ENCODE measurements at places on chromosomes 1 and 21.

DNA sequence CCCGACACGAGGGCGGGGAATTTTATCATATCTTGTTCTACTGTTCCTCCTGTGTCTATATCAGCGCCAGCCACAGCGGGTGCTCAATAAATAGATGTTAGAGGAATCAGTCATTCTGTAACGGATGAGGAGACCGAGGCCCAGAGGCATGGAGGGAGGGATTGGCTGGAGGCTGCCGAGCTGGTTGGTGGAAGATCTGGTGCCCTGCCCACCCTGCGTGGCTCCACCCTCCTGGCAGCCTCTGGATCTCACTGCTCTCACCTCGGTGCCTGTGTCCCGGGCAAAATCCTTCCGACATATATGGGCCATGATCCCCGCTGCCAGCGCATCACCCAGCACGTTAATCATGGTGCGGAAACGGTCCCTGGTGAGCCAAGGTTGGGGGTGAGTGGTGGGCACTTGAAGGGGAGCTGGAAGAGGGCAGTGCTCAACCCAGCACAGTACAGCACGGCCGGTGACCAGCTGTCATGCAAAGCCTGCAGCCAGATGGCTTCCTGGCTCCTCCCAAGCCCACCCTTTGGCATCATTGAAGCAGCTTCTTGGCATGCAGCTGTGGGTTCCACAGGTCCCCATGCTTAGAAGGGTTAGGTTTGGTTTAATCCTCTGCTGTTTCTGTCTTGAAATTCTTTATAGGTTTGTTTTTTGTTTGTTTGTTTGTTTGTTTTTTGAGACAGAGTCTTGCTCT, 26.7 kb downstream of the PODN start:
- DNase-seq, result no peak

DNA sequence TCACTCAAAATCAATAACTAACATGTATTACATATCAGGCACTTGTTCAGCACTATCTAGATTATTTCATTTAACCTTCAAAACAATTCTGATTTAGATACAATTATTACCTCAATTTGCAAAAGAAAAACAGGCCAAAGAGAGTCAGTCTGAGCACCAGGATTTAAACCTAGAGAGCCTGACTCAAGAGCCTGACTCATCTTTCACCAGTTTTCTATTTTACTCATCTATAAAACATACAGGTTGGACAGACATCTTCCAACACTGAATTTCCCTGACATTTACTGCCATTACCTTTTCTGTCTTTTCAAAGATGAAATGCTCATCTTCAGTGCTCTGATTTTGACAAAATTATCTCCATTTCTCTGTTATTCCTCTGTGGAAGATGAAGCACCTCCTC, 116.5 kb downstream of the MRPL39 start:
- no peak for DNase-seq

GRCh38 chr1:158124034-158124433, 56.7 kb upstream of the CD1D start:
- DNase-seq, result no peak

DNA sequence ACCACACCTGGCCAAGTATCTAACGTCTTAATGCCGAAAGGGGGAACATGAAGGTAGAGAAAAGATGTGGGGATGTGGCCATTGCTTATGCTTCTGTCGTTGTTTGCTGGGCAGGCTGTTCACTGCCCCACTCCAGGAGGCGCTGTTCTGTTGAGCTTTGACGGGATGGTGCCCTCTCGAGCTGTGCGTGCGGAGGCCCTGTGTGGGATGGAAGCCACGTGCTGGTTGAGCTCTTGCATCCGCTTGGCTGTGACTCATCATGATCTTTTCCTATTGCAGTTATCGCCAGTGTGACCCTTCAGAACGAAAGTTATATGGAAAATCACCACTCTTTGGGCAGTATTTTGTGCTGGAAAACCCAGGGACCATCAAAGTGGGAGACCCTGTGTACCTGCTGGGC, 26.3 kb downstream of the MTARC1 start:
- DNase-seq, result no peak

- no peak for DNase-seq
Observed at GRCh38 chr1:29689372-29690030, 453.2 kb downstream of the PTPRU start.

DNA sequence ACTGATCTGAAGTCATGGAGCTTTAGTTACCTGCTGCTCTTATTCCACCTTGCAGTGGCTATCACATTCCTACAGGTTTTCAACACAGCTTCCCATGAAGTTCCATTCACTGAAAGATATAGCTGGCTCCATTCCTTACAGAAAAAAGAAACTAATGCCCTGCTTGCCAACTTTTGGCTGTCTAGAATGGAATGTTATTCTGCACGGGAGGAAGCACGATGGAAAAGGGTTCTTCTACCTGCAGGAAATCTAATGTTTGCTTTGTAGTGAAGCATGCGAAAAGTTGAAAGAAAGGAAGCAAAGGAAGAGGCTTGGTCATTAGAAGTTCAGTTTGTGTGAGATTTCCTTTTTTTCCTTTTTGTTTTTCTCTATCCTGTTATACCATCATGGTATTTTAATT, 32.6 kb downstream of the GIPC2 start:
- DNase-seq, result no peak

DNA sequence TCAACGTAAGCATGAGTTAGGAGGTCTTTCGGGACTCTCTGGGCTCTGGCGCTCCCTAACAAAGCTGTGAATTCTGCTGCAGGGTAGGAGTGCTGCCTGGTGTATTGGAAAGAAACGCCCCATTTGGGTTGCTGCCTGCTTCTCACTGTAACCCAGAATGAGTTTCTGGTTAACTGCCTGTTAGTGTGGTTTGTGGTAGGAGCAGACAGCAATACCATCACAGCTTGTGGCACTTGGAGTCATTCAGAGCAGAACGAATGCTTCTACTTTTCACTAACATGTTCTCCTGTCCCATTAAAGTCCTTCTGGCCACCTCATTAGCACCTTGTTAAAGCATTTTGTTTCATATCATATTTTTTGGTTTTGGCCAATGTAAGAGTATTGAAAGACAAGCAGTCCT, 18.1 kb downstream of the MAP3K7CL start:
- DNase-seq, result no peak

DNA sequence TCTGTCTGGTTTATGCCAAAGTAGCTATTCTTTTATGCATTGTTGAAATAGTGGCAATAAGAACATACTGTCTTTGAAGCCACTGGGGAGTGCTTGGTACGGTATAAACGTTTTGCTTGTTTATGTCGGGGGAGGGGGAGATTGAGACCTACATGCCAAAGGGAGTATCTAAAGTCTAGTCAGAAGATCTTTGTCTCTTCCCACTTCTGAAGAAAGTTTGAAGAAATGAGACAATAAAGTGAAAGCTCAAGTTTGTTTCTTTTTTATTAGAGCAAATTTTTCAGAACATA, 6.8 kb downstream of the AKIRIN1 start:
- DNase-seq, result no peak

- no peak for DNase-seq
Observed at GRCh38 chr1:81179242-81179641, 621.5 kb upstream of the ADGRL2 start.

DNA sequence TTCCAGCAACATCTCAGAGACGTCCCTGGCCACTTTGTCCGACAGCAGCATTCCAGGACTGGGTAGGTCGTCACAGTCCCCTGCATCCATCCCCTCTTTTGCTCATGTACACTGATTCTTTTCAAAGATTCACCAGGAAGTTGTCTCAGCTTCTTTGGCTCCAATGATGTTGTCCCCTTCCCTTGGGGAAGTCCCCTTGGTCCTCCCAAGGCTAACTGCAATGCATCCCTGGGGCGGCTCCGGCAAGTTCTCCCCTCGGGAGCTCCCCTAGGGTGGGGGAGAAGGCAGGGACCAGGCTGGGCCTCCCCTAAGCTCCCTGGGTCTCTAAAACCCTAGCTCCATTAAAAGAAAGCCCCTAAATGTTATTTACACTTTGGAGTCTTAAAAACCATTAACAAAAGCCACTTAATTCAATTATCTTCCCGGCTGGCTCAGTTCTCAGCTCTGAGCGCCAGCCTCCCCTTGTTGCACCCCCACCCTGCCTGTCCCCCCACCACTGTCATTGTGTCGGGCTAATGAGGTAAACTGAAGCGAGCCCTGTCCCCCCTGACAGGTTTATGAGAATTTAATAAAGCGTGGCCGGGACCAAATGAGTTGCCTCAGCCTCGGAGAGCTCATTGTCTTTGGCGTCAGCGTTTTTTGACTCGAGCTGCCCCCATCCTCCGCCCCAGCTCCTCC, 25.3 kb downstream of the KNCN start:
- no peak for DNase-seq

DNA sequence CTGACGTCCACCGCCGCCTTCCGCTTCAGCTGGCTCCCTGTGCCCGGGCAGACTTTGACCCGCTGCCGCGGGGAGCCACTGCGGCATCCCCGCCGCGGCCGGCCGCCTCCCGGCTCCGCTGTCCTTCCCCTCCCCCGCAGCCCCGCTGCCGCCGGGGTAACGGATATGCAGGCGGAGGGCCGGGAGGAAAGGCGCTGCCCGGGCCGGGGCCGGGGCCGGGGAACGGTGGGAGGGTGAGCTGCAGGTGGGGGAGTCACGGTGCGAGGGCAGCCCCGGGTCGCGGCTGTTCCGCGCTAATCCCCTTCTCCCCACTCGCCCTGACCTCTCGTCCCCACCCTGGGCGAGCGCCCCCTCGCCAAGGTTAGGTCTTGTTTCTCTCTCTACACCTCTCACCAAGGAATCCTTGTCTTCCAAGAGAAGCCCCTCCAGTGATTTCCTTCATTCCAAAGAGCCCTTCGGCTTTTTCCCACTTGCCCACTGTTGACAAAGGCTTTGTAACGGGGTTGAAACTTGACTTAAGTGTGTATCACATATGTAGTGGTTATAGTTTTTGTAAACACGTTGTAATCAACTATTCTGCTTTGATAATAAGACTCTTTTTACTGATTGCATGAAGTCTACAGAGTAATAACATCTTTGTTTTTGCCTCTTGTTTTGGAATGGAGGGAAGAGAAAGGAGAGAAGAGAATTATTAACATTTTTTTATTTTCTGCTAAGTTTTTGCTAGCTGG, 669 bp downstream of the XPR1 start:
- DNase-seq, result peak; percentile 37

- DNase-seq, result no peak
Observed at GRCh38 chr1:162248854-162249535, 127.7 kb downstream of the SPATA46 start.

DNA sequence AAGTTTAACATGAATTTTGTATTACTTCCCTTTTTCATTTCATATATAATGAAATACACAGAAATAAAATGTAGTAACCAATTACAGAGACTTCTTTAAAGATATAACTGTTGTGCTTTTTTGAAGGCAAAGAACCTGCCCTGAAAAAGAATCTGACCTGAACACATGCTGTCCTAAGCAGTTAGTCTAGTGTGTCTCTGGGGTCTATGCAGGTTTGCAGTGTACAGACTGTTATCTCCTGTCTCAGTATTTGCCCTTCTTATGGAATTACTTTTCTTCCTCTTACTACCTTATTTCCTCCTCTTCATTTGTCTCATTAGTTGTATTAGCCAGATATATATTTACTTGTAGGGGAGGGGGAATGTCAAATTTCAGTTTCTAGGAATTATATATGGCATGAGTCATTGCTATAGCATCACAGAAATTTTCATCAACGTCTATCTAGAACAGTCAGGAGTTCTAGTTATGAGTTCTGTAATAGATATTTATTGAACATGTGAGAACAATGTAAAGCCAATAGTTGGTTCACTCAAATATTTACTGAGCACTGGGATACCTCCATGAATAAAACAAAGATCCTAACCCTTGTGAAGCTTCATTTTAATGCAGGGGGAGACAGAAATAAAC, 28.4 kb upstream of the PLEKHO1 start:
- DNase-seq, result no peak

- no peak for DNase-seq
Observed at GRCh38 chr1:85449356-85449755, 15.6 kb downstream of the DDAH1 start.
